ENCODE measurements at places on chromosomes 3 and 15.

DNA sequence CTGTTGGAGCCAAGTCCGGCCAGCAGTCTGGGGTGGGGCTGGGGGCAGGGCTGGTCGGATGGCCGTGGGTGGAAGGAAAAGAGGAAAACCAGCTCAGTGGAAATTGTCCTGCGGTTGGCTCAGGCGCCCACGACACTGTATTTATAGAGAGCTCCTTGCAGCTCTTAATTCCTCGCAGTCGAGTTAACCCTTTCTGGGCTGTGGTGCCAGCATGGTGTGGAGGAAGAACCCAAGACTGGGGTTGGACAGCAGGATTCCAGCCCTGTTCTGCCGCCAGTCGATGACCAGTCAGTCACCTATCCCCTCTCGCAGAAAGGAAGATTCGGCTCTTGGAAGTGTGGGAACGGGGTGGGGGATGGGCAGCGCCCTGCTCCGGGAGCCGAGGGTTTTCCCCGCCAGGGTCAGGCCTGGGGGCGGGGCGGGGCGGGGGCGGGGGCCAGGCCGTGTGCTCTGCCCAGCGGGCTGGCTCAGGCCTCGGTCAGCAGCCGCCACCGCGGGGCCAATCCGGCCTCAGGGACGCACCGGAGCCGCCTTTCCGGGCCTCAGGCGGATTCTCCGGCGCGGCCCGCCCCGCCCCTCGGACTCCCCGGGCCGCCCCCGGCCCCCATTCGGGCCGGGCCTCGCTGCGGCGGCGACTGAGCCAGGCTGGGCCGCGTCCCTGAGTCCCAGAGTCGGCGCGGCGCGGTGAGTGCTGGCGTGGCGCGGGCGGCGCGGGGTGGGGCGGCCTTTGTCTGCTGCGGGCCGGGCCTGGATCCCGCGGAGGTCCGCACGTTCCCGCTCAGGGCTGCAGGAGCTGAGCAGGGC, at the start of gene CD276:
Gene CD276, plus strand, starts transcription at position 607 of the 804 bp plus-strand sequence. CDS start 15,257 bp downstream, outside the sequence.
- peak; percentile 92 for DNase-seq

- DNase-seq = no peak
Measured at GRCh38 chr15:78064544-78064943, 13.0 kb downstream of the TBC1D2B start.

DNA sequence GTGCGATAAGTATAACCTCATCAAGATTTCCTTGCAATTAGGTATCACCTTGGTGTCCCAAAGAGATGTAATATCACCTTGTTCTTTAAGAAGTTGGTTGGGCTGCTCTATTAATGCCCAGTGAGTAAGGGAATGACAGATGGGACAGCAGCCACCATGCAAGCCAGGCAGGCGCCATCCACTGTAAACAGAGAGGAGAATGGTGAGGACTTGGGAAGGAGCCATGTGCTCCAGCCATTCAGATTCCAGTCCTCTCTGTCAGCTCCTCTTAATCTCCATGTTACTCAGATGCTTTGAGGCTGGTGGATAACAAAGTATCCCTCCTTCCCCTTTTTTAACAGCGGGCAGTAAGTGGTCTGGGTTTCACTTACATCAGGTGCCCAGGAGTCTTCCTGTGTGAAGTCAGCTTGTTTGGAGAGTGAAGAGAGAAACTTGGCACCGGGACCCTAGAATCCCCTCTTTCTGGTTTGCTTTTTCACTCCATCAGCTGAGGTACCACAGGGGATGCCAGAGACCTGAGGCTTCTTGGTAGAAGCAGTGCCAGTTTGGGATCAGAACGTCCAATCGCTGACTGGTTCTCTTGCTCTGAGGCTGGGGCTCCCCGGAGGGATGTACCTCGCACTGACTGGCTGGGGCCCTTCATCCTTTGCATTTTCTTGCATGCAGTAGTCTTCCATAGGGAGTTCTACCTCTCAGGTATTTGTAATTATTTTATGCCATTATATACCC, 29.5 kb downstream of the SLCO3A1 start:
- DNase-seq = no peak

- DNase-seq = no peak
Measured at GRCh38 chr3:119220970-119221667, 19.6 kb downstream of the B4GALT4 start.

DNA sequence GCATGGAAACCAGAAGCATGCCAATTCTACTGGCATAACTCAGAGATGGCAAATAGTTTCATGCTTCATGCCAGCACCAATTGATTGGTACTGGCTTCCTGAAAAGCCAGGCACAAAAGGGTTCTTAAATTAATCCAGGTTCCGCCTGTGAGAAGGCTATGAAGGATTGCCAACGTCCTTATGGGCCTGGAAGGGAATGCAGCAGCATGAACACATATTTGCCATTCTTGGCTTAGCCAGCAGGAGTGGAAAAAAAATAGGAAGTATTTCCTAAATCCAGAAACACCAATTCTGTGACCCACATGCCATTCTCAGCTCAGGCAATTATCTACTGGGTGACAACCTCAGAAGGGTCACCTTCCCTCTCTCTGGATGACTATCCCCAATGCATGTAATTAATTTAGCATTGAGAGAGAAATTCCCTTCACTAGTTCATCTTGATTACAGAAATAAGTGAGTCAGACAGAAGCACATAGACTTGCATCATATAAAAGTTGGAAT, 36.0 kb downstream of the ADAMTS9 start:
- no peak for DNase-seq

GRCh38 chr15:52255935-52256334, 39.7 kb downstream of the MYO5C start:
- DNase-seq = no peak

DNA sequence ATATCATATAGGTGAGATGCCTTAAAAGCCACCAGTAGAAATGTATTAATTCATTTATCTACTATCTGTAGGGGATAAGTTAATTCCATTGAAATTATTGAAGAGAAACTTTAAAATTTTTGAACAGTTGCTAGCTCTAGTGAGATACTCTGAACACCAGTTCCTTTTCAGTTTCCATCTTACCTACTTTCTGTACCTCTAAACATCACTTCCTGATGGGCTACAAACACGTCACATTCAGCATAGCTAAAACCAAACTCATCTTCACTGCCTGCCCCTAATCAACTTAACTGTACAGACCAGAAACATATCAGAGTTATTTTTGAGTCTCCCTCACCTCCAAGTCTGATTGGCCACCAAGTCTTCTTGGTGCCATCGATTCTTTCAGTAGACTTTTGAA, 88.9 kb downstream of the FEZF2 start:
- DNase-seq = no peak

GRCh38 chr3:179942553-179943075, 94.1 kb downstream of the PEX5L start:
- DNase-seq = no peak

DNA sequence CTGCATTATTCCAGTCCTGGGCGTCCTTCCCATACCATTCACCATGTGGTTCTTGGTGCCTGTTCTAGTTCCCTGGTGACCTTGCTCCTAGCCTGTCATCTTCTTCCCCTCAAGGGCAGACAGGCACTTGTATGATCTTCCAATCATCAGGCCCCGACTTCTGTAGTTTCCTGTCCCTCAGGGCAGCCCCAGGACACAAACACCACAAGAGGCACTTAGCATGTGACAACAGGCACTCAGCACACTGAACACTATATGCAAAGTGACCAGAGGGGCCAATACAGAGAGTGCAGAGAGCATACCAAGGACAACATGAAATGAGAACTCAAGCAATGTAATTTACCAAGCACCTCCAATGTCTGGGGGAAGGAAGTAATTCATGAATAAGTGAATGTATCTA, 17.9 kb downstream of the TMEM40 start:
- DNase-seq = no peak

DNA sequence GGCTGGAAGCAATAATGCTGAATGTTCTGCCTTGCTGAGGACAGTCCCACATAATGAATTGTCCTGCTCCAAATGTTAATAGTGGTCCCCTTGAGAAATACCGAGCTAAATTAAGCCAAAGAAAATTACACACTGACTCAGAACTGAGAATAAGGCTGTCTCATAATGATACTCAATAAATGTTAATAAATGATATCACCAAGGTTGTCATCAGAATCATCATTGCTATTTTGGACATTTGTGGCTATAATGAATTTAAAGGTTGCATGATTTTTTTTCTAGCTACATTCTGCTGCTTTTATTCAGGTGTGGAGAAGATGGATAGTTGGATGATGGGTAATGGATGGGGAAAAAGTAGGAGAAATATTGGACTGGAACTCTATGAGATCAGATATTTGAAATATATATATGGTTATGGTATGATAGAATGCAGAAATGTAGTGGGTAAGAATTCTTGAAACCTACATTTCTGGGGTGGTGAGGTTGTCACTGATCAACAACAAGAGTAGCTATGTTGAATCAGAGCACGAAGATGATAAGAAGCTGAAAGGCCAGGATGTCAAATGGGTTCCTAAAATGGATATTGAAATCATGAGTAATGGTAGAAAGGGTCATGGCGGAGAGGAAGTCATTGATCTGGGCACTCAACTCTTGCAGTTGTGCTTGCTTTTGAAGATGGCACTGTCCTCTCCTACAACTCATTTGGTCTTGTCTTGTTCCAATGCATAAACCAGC, 12.8 kb downstream of the CHST2 start:
- no peak for DNase-seq

- no peak for DNase-seq
Measured at GRCh38 chr3:187615630-187616029, 54.6 kb downstream of the SST start.

- peak; percentile 88 for DNase-seq
Measured at GRCh38 chr3:121748680-121749275, 763 bp downstream of the GOLGB1 start.

- no peak for DNase-seq
Measured at GRCh38 chr3:43286841-43287499, 630 bp downstream of the SNRK start.

GRCh38 chr15:81299630-81300273, 24.2 kb downstream of the STARD5 start:
- DNase-seq = no peak

DNA sequence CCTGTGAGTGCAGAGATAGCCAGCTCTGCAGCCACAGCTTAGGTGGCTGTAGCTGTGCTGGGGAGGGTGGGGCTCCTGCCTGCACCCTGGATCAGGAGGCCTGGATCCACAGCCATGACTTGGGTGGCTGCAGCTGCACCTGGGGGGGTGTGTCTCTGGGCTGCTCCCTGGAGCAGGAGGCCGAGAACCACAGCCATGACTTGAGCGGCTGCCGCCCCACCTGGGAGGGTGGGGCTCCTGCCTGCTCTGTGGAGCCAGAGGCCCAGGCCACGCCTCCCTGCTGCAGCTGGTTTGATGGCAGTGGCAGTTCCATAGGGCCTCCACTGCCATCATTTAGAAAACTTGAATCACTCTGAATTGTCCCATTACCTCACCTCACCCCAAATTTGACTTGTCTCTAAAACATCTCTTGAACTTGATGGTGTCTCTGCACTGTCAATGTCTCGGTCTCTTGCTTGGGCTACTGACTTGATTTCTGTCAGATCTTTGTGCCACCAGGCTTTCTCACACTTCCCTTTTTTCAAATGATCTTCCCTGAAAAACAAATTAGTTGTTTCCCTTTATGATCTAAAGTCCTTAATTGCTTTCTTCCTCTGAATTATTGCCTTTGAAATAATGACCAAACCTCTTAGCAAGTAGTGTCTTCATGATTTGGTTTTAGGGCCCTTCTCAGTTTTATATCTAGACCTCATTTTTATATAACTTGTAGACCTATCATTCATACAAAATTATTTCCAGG, 313.2 kb upstream of the MME start:
- DNase-seq = no peak

DNA sequence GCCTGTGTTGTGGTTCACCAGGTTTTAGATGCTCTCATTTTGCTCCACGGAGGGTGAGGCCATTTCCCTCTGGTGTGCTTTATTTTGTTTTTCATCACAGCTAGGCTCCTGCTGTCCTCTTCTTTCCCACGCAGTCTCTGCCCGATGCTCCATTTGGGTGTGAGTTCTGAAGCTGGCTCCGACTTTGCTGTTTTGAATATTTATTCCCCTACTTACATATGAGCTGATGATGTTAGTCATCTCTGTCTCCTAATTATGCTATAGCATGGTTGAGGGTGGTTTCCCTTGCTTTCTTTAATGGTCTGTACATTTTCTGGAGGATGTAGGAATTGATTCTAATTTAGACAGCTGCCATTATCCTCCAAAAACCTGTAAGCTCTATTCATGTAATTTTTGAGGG, 168.1 kb upstream of the MYRIP start:
- no peak for DNase-seq

DNA sequence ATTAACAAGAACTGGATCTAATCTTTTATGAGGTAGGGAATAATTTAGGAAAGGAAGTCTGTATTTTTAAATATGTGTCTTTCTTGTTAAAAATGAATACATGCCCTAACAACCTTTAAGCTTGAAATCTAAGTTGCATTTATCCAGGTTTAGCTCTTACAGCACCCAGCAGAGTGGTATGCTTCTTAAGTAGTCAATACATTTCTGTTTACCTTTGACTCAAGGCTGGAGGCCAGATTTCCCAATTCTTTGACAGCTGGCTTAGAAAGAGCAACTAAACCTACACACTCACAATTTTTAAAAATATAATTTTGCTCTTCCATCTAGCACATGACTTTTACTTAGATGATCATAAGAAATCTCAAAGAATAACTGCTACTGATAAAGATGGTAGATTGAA, 148.9 kb downstream of the DPH6 start:
- DNase-seq = no peak

- DNase-seq = no peak
Measured at GRCh38 chr15:94230431-94230882, 904 bp upstream of the MCTP2 start.

DNA sequence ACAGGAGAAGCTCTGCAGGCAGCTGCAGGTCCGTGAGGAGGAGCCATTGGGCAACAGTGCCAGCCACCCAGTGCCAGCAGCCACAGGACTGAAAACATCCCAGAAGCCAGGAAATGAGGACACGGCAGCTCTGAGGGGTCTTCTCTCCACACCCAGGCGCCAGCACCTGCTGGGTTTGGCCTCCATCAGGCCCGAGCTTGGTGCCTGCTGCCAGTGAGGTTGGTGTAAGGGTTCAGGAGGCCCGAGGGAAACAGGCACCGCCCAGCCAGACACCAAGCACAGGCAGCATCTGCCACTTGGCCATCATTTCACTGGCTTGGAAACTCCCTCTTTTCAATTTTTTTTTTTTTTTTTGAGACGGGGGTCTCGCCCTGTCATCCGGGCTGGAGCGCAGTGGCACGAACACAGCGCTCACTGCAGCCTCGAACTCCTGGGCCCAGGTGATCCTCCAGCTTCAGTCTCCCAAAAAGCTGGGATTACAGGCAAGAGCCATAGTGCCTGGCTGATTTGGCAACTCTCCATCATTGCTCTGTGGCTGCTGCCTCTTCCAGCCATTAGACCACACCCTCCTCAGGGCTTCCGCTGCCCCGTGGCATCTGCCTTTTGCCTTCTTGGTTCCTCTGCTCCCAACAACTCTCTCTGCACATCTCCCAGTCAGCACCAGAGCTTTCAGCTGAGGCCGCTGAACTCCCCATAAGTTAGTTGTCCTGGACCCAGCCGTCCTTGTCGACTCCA, 1.5 kb upstream of the ITIH3 start:
- DNase-seq = no peak
